ENCODE measurements at places on chromosomes 5 and 9. TPM values are rescaled to one million over a fixed set of nuclear protein-coding genes. Genes with fewer than 3 reads are reported as not detected.

Gene ARRDC1
- total RNA-seq, result 11.5 TPM

Gene KIF4B
- under 0.01 TPM for total RNA-seq

Gene EMB
- total RNA-seq, result 2.1 TPM

Gene LTC4S
- total RNA-seq, result 0.65 TPM

Gene SELENOP
- total RNA-seq, result 131 TPM

Gene PCDHGA12
- 9.1 TPM for total RNA-seq

Gene IL3
- not detected for total RNA-seq

Gene DRD1
- under 0.01 TPM for total RNA-seq

Gene OLFM1
- 5.5 TPM for total RNA-seq

Gene TMEM267
- 15.4 TPM for total RNA-seq

Data from smooth muscle cell of bladder (primary cell).